Stimulated activated CD8-positive, alpha-beta memory T cell treated with anti-CD3 and anti-CD28 coated beads, Interleukin-12 subunit alpha, Interleukin-12 subunit beta, amount 100 ng/mL, for 4 hours (primary cell): ENCODE measurements at places on chromosomes 13 and 19.

DNA sequence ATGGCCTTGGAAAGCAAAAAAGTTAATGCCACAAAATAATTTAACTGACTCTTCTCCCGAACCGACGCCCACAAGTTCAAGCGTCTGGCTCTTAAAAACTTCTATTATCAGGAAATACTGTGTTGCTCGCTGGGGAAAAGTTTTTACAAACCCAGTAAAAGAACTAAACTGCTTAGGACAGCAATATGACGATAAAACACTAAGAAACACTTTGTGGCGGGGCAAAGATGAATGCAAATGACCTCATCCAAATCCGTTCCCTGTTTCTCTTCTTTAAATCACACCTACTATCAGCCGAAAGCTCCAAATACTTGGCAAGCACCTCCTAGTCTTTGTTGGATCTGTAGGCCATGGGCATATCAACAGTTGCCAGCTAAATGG, 4.9 kb downstream of the SIGLEC11 start:
- DNase-seq, result no peak

GRCh38 chr19:42132851-42133528, 744 bp upstream of the POU2F2 start:
- peak; percentile 78 for DNase-seq

DNA sequence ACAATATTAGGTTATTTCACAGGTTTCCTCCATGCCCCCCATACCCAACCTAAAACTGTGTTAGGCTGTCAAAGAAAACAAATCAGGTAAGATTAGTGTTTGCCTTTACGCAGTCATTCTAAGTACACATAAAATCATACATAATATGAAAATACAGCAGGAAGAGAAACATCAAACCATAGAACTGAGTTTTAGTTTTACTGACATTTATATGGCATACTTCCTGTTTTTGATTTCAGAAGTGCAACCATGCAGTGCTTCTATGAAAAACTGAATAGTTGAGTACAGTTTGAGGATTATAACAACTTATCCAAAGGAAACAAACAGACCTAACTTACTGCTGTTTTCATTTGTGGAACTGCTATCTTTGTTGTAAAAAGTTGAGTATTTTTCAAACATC, 91.3 kb downstream of the KCNRG start:
- DNase-seq, result no peak

DNA sequence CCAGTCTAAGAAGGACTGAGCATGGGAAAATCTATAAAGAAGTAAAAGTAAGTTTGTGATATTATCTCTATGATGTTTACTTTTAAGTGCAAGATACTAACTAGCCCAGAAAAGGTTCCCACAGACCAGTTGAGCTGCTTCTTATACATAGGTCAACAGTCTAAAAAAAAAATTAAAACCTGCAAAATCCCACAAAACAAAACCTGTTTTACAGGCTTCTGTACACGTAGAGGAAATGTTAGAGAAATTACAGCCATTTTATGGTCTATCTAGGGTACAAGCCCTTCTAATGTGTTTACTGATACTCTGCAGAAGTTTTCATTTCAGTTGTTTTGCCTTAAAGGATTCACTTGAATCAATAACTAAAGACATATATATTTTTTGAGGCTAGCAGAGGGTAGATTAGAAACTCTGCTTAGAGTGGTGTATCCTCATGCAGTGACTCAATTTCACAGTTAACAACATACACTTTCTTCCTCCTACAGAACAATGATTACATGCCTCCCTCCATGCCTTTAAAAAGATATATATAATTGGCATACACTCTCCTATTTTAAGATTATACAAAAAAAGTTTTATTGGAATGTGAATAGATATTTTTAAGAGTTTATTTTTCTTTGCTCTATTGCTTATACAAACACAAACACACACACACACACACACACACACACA, 43.9 kb downstream of the CAB39L start:
- no peak for DNase-seq

GRCh38 chr19:6062274-6062673, 48.0 kb downstream of the RFX2 start:
- DNase-seq, result no peak

GRCh38 chr13:27549406-27549981, 70.8 kb downstream of the LNX2 start:
- DNase-seq, result no peak

DNA sequence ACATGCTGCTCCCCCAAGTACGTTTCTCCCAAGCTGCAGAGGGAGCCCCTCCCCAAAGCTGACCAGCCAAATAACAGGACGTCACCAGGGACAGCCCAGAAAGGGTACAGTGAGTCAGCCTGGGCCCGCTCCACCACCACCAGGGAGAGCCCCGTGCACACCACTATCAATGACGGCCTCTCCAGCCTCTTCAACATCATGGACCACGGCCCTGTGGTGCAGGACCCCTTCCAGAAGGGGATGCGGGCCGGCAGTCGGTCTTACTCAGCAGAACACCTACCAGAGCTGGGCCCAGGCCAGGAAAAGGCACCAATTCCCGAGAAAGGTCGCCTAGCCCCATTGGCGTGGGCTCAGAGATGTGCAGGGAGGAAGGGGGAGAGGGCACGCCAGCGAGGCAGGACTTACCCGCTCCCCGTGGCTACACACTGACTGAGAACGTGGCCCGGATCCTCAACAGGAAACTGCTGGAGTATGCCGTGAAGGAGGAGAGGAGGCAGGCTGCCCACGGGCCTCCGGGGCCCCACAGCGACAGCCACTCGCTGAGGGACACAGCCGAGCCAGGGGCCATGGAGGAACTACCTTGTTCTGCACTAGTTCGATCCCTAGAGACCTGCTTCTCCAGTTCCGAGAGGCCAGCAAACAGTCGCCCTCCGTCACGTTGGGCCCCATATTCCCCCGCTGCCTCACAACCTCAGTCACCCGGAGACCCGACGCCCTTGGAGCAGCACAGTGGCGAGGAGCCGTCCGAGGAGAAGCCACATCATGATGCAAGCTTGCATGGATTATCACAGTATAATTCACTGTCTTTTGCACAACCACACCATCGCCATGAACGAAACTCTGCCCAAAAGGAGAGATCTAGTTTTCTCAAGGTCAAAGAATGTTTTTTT, 815.9 kb upstream of the KLHL1 start:
- DNase-seq, result no peak

DNA sequence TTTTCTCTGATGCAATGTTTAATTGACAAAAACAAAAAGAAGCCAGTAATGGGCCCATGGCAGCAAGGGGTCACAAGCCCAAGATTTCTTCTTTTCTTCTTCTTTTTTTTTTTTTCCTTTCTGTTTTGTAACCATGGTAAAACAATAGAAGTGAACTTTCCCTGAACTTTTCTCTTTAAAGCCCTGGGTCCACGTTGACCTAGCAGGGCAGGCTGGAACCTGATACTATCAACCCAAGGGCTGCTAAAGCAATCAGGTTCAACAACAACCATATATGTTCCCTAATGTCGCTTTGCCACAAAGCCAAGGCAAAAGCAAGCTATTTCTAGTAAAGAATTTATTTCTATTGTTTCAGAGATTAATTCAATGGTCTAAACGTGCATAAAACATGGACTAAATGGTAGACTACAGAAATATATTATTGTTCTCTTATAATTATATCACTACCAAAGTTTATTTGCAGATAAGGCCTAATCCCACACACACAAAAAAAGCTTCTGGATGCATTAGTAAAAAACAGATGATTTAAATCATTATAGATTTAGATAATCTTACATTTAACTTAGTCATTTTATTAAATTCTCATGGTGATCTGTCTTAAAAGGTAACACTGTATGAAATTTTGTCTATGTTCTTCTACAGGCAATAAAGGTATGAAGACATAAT, 153.9 kb downstream of the DACH1 start:
- DNase-seq, result no peak

DNA sequence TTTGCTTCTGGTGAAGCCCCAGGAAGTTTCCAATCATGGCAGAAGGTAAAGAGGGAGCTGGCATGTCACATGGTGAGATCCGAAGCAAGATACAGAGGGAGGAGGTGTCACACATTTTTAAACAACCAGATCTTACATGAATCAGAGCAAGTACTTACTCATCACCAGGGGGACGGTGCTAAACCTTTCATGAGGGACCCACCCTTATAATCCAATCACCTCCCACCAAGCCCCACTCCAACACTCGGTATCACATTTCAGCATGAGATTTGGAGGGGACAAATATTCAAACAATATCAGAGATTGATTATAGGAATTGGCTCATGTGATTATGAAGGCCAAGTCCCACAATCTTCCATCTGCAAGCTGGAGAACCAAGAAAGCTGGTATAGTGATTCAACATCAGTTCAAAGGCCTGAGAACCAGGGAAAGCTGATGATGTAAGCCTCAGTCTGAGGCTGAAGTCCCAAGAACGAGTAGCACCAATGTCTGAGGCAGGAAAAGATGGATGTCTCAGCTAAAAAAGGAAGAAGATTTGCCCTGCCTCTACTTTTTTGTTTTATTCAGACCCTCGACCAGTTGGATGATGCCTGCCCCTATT, 58.6 kb upstream of the WDFY2 start:
- no peak for DNase-seq

- DNase-seq, result no peak
Observed at GRCh38 chr13:22235285-22235949, 564.5 kb downstream of the FGF9 start.

DNA sequence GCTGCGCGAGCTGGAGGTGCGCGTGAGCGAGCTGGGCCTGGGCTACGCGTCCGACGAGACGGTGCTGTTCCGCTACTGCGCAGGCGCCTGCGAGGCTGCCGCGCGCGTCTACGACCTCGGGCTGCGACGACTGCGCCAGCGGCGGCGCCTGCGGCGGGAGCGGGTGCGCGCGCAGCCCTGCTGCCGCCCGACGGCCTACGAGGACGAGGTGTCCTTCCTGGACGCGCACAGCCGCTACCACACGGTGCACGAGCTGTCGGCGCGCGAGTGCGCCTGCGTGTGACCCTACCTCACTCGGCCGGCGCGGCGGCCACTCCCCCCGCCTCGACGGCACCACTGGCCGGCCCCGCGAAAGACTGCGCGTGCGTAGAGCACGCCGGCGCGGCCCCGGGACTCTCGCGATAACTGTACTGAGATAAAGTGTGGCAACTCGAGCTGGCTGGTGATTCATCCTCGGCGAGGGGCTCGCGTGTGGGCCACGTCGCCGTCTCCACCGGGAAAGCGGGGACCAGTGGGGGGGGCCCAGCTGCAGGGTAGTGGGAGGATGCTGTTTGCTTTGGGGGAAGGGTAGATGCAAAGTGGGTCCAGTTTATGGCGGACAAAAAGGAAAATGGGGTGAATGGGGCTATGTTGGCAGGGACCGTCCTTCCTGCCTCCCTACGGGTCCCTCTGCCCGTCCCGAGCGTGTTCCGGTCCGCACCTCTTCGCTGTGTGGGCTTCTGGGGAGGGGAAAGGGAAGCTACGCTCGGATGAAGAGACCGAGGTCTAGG, 11.4 kb downstream of the FUT6 start:
- peak; percentile 95 for DNase-seq

DNA sequence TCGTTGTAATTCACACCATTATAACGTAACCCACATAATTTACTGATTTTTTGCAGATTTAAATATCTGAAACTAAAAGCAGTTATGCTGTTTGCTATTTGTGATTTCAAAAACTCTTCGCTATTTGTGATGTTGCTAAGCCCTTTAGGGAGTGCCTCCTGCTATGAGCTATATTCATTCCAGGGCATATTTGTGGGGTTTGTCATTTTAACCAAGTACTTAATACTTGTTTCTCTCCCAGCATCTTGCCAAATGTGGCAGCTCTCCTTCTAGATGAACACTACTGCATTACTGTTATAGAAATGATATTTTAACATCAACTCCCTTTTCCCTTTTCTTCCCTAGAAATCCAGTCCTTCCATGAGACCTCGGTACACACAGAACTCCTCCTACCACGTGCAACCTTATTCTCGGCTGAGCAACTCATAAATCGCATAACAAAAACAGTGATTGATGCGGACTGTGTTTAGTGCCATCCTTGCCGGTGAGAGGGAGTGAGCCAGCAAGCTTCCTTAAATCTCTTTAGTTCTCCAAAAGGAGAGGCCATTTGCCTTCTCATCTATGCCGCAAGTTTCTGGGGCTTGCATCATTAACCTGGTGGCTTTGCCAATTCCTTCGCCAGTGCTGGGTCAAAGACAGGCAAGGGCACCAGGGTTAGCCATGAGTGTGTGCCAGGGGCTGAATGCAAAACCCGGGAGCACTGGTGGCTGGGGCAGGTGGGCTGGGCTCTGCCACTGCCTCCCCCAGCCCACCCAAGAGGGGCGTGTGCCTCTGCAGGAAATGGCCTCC, 33.4 kb downstream of the RFX2 start:
- DNase-seq, result no peak

- DNase-seq, result no peak
Observed at GRCh38 chr13:113147206-113147605, 11.2 kb upstream of the PROZ start.

- no peak for DNase-seq
Observed at GRCh38 chr13:106599875-106600797, 32.2 kb upstream of the ARGLU1 start.

- DNase-seq, result no peak
Observed at GRCh38 chr13:60590800-60591747, 194.1 kb downstream of the TDRD3 start.

DNA sequence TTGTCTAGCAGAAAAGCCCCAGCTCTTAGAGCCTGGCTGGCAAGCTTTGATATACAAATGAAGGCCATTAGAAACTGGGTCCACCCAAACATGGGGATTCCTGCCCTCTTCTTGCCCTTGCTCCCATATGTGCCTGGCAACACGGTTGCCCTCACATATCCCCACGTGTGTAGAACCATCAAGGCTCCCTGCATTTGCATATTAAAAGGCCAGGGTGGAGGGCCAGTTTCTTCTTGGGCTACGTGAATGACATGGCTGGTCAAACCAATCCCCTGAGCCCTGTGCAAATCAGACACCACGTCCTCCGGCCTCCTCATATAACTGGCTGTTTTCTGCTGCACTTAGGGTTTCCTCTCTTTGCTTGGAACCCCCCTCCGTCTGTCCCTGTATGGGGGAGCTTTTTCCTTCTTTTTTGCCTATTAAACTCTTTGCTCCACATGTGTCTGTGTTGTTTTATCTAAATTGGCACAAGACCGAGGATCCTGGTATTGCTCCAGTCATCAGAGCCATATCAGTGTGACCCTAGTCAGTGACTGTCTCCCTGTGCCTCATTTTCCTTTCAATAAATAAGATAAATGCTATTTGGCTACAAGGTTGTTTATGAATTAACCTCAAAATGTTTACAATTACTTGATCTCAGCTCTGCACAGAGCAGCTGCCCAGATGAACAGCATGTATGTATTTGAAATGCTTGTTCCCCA, 30.3 kb upstream of the CEACAM1 start:
- DNase-seq, result no peak

DNA sequence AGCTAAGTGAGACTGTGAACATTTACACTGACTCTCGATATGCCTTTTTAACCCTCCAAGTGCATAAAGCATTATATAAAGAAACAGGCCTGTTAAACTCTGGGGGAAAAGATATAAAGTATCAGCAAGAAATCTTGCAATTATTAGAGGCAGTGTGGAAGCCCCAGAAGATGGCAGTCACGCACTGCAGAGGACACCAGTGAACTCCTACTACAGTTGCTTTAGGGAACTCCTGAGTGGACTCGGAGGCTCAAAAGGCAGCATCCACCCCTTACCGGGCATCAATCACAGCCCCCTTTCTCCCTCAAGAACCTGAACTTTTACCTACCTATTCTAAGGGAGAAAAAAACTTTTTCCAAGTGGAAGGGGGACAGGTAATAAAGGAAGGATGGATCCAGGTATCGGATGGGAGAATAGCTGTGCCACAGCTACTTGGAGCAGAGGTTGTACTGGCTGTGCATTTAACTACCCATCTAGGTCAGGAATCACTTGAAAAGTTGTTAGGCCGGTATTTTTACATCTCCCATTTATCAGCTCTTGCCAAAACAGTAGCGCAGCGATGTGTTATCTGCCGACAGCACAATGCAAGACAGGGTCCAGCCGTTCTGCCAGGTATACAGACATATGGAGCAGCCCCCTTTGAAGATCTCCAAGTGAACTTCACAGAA, 80.1 kb downstream of the ZNF486 start:
- DNase-seq, result no peak

GRCh38 chr19:34314437-34315313, 50.3 kb upstream of the GPI start:
- DNase-seq, result no peak
